ENCODE measurements at places on chromosomes 5 and 9.

DNA sequence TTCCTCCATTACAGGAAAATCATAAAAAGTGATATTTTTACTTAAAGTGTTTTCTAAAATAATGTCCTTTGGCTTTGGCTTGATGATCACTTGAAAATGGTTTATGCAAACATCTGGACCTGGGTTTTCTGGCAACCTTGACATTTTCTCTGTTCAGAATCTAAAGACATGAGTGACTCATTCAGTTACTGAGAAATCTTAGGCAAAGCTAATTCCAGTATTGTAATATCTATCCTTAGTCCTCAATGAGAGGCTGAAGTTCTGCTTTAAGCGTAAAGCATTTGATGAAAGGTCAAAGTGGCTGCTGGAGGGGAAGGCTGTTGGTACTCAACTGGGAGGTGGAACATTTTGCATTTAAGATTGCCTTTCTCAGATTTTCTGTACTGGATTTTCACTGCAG lies 2.3 kb downstream of the MAN2A1 start:
- DNase-seq, result no peak

DNA sequence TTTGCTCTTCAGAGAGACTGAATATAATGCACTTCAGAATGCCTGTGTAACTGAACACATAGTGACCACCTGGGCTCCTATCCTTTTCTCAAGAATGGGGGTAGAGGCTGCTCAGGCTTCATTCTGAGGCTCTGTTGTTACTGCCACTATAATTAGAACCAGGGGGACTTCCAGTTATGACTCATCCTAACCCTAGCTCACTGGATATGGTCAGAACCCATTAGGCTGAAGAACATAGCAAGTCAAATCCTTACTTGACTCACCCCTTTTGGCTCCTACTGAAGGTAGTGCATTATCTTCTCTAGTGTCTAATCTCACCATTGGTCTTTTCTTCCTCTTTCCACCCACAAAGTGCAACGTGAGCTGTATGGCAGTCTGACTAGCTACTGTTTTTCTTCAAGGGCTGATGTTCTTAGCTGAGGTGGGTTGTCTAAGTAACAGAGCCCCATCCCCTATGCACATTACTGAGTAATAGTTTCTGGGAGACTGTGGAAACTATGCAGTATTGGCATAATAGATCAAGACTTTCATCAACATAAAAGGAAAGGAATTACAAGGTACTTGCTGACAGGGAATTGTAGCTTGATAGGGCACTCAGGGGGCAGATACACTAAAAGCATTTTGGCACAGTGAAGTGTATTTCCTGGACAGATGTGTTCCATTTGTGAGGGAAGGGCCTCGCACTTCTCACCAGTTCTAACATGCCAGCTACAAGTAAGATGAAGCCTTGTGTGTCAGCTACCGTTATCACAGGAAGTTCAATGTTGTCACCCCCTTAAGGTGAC lies 431.0 kb upstream of the MEF2C start:
- DNase-seq, result peak; percentile 38

DNA sequence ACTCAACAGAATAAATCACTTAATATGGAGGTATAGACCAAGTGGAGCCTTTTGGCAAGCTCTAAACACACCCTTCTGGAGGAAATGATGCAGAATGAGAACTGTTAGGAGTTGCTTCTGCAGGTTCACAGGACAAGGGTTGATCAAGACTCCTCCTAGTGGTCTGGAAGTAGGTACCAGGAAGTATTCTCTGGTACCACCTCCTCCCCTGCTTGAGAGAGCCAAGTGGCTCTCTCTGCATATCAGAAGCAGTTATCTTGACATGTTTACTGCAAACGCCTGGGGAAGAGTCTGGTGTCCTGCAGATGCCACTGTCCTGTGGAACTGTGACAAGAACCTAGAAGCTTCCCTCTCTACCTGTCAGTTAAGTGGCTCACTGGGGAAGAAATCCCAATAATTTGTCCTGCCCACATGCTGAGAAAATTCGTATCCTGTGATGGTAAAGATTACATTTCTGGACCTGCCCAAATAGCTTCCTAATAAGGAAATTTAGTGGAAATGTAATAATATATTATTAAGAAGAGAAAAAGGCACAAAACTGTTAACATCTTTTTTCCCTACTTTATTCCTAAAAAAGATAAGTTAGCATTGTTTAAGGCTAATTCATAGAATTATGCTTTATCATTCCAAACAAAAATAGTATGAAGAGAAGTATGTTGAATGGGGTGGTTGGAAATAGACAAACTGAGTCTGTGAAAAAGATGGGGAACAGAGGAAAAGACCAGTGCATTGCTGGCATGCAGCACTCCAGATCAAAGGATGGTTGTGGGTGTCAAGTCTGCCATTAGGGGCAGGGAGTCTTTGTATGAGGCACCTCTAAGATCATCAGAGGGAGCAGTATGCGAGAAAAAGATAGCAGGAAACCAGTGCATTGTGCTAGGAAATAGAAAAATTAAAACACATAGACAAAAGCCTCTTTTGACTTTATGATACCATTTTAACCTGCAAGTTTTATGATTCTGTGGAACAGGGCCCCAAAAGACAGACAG lies 118.8 kb downstream of the CDC42SE2 start:
- peak; percentile 57 for DNase-seq

GRCh38 chr9:134304261-134304660 lies 22.0 kb upstream of the RXRA start:
- DNase-seq, result no peak

GRCh38 chr5:66904189-66904588 lies 292.4 kb downstream of the CD180 start:
- no peak for DNase-seq

DNA sequence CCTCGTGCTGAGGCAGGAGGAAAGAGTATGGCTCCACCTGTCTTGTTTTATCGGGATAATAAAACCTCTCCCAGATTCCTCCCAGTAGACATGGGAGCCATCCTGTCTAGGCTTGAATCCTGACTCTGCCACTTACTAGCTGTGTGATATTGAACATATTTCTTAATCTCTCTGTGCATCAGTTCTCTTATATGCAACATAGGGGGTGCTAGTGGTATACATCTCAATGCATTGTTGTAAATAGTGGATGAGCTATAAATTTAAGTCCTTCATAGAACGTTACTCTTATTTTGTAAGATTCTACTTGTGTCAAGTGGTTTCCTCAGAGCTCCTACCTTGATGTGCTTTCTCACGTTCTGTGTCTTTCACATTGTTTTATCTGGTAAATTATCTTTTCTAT lies 417.7 kb upstream of the POU5F2 start:
- DNase-seq, result no peak

GRCh38 chr5:142779163-142779840 lies 9.1 kb downstream of the ARHGAP26 start:
- DNase-seq, result no peak

GRCh38 chr5:158373608-158374395 lies 514.9 kb upstream of the CLINT1 start:
- no peak for DNase-seq

DNA sequence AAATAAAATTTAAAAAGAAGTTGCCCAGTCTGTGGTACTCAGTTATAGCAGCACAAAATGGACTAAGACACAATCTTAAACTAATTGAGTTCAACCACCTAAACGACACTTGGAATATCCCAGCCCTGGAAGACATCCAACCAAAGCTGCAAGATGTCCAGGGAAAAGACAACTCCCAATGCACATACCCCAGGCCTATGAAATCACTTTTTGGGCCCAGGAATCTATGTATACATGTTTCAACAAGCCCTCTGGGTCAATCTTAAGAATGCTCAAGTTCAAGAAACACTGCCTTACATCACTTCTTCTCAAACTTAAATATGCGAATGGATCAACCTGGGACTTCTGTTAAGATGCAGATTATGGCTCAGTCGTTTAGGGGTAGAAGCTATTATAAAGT lies 148.6 kb downstream of the ELAVL2 start:
- DNase-seq, result no peak

GRCh38 chr5:151925340-151925739 lies 689 bp upstream of the GLRA1 start:
- DNase-seq, result no peak

- DNase-seq, result no peak
These were observed 15.9 kb upstream of the NOTCH1 start for GRCh38 chr9:136561779-136562178.

DNA sequence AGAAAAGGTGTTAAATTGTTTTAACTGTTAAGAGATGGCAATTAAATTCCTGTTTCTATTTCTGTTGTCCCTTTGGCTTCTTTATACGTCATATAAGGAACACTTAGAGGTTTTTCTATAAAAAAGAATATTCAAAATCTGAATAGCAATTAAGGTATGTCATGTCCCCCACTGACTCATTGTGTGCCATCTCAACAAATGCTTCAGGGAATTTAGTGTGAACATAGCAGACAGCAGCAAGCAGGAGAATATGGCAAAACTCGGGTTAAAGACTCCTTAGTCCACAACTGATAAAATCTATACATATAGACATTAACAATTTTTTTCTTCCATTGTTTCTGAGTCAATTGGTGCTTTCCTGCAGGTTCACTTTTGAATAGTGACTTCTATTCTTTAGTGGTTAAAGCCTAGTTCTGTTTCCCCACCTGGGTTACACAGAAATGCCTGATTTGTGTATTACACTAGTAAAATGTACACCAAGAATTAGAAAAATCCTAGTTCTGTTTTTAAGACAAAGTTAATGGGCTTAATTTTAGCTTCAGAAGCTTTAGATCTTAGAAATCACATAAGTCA lies 17.9 kb upstream of the RPS23 start:
- no peak for DNase-seq

DNA sequence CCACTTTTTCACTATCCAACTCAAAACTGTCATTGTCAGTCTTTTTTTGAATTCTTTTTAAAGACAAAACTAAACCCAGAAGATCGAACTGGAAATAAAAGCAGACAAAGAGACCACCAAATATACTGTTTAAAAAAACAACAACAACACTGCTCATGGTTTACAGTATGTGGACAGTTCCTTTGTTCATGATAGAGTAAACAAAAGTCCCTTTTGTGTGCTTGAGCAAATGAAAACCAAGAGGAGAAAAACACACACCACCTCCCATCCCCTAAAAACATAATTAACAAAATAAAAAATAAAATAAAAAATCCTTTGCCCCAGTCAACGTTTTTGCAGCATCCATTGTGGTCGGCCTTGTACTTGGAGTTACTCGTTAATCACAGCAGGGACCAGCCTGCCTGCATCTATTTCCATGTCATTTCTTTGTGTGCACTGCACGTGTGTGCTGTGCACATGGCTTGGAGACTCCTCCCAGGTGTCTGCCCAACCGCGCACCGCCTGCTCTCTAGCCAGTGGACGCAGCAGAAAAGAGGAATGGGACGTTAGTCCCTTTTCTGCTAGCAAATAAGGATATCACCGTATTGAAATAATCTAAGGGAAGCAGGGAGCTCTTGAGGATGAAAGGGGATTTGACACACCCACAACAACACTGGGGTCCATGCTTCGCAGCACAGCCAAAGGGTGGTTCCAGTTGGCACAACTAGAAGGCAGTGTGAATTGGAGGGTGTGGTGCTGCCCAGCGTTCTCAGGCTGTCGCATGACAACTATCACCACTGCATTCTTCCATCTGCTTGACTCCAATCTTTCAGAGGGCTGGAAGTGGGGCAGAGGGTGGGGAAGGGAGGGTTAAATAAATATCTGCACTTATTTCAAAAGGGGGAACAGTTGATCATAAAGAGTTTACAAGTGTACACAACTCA lies 130.0 kb downstream of the SEMA6A start:
- DNase-seq, result no peak

GRCh38 chr9:12790001-12790400 lies 15.2 kb downstream of the LURAP1L start:
- DNase-seq, result no peak

- DNase-seq, result no peak
These were observed 552.5 kb downstream of the HTR1A start for GRCh38 chr5:63409737-63410136.

DNA sequence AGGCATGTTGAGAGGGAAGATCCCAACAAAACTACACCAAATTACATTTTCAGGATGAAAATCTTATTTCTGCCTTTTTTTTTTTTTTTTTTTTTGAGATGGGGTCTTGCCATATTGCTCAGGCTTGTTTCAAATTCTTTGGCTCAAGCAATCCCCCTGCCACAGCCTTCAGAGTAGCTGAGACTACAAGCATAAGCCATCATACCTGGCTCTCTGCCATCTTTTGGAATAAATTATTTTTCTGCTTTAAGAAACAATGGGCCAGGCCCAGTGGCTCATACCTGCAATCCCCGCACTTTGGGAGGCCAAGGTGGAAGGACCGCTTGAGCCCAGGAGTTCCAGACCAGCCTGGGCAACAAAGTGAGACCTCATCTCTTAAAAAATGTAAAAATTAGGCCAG lies 14.3 kb downstream of the AFF4 start:
- no peak for DNase-seq
